Stimulated activated CD4-positive, alpha-beta T cell treated with anti-CD3 and anti-CD28 coated beads, TNF-alpha, amount 100 ng/mL, for 24 hours (primary cell): ENCODE measurements at places on chromosomes 1 and 21.
A peak's percentile ranks its signal among the peaks of the same experiment; 100 is the strongest.

DNA sequence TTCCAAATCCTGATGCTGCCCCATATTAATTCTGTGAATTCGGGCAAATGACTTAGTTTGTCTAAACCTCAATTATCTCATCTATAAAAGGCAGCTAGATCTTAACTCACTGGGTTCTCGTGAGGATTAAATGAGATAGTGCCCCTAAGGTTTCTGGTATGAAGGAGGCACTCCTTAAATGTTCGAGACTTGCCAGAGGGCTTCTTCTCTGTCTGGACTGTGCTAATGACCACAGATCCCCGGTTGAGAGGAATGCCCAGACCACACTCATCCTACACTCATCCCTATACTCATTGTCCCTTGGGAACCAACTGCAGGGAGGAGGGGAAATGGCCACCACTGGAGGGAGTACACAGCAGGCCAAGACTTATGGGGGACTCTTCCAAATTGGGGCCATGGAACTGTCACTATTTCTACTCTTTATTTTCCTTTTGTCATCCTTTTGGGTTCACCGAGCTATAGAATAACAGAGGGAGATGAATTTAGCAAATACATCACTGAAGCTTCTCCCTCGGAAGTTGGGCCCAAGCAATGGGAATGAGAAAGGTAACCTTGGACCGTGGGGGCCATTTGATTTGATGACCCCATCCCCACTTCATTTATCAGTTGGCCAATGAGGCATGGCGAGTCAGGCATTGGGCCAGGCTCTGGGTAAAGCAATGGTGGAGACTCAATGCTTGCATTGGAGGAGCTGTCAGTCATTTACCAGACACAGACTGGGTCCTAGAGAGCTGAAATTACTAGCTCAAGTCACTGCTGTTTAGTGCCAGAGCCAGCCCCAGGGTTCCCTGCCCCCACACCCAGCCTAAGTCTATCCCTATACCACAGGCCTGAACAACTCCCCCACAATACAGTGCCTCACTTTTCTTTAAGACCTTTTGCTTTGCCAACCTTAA is 5.1 kb downstream of the ATF3 start:
- no peak for DNase-seq

DNA sequence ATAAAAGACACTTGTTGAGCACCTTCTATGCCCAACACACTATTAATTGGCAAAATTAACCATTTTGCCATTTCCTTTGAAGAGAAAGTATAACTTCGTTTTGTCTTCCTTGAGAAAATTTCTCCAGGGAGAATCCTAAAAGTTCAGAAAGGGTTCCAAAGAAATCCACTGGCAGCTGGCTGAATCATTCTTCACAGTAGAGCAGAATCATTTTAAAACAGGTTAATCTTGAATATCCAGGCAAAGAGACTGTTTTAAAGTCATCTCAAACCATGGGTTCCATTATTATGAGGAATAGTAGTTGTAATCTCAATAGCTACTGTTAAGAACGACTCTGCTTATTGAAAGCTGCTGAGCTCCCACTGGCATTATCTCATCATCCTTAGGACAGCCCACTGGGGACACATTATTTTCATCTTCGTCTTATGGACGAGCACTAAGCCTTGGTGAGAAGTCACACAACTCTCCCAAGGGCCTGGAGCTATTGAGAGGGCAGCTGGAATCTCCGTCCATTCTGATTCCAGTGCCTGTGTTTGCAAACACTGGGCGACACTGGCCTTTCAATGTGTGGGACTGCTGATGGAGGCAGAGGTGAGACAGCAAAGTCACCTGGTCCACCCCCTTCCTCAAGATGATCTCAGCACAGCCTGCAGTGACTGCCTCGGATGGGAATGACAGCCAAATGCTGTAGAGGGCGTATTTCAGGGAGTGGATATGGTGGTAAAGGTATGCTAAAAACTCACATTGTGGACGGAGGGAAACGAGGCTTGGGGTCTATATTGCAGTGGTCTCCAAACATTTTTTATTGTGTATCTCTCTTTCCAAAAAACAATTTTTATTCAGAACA is 15.3 kb upstream of the PGBD5 start:
- no peak for DNase-seq

- DNase-seq = no peak
Observed at GRCh38 chr1:84298328-84298683, 3.2 kb upstream of the SAMD13 start.

DNA sequence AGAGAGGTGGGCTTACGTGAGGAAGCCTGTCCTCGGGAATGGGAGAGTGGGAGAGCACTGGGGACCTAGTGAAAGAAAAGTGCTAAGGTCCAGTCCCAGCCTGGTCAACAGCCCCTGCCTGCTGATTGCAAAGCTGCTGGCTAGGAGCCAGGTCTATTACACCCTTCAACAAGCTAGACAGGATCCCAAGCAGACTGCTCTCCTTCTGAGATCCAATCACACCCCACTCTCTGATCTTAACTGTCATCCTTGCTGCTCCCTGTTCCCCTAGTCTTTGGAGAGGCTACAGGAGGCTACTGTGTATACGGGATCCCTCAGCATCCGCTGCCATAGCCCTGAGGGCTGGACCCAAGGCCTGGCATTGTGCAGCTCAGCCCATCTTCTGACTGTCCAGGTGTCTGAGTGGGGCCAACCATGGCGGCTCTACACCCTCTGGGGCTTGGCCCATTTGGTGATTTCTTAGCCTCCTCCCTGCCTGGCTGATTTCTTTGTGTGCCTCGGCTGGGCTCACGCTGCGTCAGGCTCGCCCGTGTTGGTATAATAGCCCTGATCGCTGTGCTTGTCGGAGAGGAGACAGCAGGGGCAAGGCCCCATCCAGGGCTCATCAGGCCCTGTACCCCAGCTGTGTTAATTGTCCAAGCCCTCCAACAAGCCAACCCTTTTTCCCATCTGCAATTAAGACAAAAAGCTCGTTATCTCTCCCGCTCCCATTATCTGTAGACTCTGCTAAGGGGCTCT is 43.9 kb downstream of the NAV1 start:
- no peak for DNase-seq

DNA sequence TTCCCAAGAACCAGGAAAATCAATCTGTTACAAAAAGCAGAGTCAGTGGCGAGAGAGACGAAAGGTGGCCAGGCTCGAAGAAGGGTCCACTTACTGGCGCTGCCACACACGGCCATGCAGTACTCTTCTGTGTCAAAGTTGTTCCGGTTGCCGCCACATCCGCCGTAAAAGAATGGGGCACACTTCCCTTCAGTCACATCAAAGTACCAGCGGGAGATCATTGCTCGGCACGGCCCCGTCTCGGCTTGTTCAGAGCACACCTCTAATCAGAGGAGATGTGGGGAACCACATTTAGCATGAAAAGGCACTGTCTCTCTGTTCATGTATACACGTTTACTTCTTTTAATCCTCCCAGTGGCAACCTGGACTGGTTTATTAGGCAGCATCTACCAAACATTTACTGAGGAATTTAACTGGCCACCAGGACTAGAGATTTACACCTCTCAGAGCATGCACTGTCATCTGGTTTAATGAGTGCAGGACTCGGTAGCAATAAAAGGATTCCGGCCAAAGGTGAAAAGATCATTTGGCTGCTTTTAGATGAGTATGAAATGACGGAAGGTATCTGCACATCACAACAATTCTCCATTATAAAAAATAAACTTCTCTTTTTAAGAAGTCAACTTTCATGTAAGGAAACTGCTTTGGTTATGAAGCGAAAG is 170.5 kb downstream of the APP start:
- DNase-seq = peak; percentile 5
